ENCODE measurements at places on chromosomes 4 and X.

GRCh38 chr4:88075336-88075735 is 67.9 kb downstream of the PKD2 start:
- DNase-seq: no peak

DNA sequence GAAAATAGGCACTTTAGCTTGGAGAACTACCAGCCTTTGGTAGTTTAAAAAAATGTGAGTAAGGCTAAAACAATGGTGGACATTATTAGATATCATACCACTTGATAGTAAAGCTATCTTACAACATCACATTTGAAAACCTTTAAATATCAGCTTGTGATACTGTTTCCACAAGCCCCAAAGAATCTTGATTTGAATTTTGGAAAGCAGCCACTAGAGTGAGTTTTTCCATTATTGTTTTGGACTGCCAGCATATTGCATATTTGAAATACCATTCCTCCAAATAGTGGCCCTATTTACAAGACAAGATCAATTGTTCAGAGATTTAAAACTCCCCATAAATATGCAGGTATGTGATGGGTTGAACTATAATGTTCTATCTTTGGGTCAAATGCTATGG is 303.0 kb upstream of the PRPS2 start:
- no peak for DNase-seq

DNA sequence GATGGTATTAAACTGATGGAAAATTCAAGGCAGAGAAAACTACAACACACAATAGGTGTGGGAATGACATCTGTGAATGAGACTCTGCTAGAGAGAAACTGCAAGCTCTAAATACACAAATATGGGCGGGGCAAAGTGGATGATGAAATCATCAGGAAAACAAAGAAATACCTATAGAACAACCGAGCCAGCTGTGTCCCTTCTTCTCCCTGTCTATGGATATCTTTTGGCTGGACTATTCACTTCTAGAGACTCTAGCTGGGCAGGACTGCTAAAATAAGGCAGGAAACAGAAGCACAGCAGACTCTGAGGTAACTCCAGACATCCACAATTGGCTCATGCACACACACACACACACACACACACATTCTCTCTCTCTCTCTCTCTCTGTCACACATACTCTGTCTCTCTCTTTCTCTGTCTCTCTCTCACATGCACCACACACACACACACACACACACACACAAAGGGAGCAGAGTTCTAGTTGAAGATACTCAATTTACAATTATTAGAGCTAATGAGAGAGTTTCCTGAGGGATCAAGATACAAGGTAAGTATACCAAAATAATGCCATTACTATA is 27.2 kb upstream of the EDNRA start:
- no peak for DNase-seq

GRCh38 chr4:152351080-152351479 is 184.8 kb downstream of the FBXW7 start:
- no peak for DNase-seq

- no peak for DNase-seq
Observed at GRCh38 chr4:46715468-46715867, 193.6 kb downstream of the COX7B2 start.

- no peak for DNase-seq
Observed at GRCh38 chrX:147781844-147782243, 129.9 kb upstream of the FMR1 start.

DNA sequence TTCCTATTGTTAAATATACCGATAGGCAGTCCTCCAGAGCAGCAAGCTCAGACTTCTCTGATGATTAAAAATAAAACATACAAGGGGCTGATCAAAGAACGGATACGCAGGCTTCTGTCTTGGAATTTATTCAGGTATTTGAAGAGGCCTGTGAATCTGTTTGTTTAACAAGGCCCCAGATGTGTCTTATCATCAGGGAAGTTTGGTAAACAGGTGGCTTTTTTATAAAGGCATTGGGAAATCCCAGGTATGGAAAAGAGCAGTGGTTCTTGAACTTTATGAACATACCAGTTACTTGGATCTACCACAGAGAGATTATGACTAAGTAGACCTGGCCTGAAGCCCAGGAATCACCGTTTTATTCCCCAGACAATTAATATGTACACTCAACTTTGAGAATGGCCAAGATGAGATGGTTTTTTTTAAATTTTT is 47.9 kb downstream of the SOWAHB start:
- no peak for DNase-seq

- no peak for DNase-seq
Observed at GRCh38 chr4:181987392-181987791, 255.8 kb upstream of the TENM3 start.

- no peak for DNase-seq
Observed at GRCh38 chr4:65635051-65635821, 35.1 kb downstream of the EPHA5 start.

DNA sequence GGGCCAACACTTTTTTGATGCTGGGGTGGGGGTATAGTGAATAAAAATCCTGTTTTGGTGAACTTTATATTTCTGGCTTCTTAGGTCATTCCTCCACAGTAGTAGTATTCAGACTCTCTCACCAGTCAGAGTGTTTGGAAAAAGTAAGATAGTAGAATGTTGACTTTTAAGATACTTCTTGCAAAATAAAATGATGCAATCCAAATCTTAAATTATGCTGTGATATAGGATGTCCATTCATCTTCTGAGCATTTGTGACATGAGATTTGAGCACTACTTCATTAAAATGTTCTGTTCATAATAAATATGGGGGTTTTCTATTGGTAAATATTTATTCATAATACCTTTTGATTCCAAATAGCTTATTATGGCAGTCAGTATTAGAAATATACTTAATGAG is 70.1 kb downstream of the BMP2K start:
- no peak for DNase-seq

DNA sequence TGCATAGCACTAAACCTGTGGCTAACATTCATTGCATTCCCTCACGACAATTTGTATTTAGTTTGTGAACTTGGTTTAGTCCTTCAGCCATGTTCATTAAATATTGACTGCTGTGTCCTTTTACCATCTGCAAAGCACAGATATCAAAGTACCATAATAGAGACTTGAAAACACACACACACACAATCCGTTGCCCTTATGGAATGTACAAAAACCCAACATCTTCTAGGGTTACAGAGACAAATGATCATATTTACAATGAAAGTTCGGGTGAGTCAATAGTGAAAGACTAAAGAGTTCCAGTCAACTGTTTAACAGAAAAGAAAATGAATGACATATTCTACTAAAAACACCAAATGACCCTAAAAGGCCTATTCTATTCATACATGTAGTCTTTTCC is 50.8 kb upstream of the TXK start:
- DNase-seq: no peak

DNA sequence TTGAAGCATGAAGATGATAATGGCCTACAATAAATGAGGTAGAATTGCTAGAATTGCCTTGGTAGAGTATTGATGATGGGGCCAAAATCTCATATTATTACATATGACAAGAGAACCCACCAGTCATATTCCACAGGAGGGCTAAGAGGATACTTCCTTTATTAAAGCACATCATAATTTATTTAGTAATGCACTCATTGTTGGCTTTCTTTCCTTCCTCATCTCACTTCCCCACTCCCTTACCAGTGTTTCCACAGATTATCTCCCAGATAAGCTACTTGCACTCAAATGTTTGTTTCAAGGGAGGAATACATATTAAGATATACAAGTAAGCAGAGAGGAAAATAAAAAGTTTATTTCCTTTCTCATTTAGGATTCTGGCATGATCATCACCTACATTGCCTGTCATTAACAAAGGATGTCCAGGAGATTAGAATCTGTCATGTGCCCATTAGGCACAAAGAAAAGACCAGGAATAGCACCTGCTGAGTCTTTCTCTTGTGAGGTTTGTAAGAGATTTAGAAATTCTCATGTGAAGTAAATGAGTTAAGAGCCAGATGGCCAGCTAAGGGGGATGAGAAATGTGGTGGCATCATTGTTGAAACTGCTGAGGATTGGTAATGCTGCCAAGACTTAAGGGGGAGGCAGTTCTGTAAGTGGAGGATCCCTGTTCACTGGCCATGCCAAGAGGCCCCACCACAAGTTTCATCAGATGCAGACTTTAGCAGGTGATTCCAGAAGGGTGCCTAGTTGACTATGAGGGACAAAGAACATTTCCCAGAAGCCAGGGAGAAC is 52.4 kb upstream of the PRDM8 start:
- DNase-seq: no peak

DNA sequence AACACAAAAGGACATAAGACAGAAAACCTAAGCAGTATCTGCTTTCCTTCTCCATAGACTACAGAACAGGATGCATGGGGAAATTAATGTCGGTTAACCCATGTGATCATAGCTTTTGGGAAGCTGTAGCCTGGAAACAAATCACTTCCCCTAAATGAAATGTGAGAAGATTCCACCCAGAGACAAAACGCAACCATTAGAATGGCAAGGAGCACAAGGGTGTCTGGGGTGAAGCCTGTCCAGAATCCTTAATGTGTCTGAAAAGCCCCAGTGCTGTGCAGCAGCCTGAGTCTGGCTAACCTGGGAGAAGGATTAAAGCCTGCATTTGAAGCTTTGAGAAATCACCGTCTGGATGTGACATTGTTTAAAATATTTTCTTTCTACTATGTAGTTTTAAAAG is 213.3 kb downstream of the ANKRD50 start:
- no peak for DNase-seq

Data from ecto neural progenitor cell (in vitro differentiated cells).